AG08395 (cell line): ENCODE measurements at places on chromosomes 12 and 14.
A peak's percentile ranks its signal among the peaks of the same experiment; 100 is the strongest.

- no peak for DNase-seq
Measured at GRCh38 chr12:13100605-13100881, 2.9 kb downstream of the GSG1 start.

GRCh38 chr12:43108656-43109055 lies 443.3 kb downstream of the ADAMTS20 start:
- no peak for DNase-seq

GRCh38 chr12:128966203-128966810 lies 113.0 kb downstream of the GLT1D1 start:
- no peak for DNase-seq

DNA sequence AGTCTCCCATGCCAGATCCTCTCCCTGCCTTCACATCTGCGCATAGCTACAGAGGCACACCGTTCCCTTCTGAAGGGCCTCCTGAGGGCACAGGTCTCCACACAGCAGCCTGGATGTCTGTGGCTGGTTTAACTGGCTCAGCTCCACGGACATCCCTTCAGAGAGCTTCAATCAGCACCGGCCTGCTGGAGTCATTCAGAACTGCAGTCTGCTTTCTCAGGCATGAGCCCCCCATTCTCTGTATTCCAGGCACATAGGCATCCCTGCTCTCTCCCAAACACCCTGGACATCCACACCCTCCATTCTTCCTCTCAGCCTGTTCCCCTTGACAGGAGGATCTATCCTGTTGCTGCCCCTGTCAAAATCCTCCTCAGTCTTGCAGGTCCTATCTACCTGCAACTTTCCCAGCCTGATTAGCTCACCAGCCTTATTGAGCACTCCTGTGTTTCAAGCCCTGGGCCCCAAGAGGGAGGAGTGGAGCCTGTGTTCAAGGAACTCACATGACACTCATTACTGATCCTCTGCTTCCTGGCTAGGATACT lies 2.9 kb upstream of the DHRS2 start:
- no peak for DNase-seq

DNA sequence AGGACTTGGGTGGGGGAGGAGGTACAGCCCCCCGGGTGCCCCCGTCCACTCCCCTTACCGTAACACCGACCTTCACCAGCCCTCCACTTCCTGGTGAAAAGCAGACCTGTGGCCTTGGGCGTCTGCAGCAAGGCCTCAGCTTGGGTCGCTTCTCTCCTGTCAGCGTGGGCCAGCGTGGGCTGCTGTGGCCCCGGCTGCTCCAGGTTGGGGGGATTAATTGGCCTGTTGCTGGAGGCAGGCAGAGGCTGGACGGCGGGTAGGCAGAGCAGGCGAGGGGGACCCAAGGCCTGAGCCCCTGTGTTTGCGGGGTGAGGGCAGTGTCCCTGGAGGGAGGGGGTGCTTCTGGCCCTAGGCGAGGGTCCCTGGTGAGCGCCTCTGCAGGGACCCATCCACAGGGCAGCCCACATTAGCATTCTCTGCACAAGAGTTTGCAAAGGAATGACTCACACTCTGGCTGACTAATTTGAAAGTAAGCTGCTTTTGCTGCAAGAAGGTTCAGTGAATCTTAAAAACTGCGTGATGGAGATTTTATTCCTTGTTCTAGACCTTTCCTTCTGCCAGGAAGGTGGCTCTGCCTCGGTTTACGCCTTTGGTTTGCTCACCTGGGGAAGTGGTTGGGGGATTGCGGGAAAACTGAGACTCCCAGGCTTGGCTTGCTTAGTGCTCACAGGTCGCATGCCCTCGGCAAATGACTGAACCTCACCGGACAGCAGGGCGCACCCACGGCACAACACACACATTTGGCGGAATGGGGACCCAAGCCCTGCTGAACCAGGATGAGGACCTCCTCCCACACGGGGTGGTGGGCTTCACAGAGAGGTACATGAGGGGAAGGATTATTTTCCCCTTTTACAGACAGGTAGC lies 37.9 kb upstream of the DLK1 start:
- peak; percentile 71 for DNase-seq

DNA sequence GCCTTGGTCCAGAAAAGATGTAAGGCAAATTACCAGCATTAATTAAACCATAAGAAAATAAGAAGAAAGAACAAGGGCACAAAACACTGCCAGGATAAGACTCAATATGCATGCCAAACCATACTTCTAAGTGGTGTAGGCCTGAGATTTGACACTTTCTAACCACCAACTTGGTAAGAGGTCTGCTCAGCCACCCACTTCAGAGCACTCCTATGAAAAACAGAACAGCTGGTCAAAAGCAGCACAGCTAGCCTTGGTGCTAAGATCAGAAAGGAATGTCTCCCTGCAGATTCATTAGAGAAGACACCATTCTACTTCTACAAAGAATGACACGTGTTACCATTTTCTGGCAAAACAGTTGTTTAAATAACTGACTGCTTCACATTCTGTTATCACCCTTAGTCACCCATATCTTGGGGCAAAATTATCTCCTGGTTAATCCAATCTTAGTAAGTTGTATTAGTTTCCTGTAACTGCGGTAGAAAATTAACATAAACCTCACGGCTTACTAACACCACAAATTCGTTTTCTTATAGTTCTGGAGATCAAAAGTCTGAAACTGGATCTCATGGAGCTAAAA lies 13.2 kb downstream of the RPS6KA5 start:
- no peak for DNase-seq

- DNase-seq: no peak
Measured at GRCh38 chr14:69244946-69245345, 15.0 kb upstream of the GALNT16 start.

GRCh38 chr14:96917442-96917963 lies 120.3 kb downstream of the VRK1 start:
- no peak for DNase-seq

DNA sequence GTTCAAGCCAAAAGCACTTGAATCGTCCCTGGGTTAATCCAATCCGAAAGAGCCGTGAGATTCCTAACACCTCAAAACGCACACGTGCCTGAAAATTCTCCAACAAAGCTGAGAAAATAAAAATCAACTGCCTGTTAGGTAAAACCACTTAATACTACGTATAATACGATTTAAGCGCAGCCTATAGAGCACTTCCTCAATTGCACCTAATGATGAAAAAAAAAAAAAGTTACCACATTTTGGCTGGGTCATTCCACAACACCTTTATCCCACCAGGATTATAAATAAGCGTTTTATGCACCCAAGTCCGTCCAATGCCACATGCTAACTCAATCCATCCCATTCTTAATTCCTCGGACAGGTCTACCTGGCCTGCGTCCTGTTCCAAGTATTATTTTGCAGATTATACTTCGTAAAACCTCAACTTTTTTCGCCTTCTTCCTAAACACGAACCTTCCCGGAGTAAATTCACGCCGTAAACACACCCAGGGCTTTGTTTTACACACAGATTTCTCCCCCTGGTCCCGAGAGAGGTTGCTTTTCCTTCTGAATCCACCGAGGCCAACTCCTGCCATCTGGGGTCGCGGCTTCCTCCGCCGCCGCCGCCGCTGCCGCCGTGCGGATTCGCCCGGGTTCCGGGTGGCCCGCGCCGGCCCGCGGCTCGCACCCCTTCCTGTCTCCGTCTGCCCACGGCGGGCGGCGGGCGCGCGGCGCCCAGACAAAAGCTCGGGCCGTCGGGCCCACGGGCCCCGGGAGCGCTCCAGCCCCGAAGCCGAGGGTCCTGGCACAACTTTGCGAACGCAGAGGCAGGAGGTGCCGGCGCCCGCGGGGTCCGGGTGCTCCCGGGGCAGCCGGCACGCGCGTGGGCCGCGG lies 66.2 kb downstream of the RNF34 start:
- peak; percentile 37 for DNase-seq

- DNase-seq: no peak
Measured at GRCh38 chr14:90424686-90425372, 28.0 kb downstream of the CALM1 start.

GRCh38 chr12:115708801-115709200 lies 568.7 kb downstream of the MED13L start:
- DNase-seq: no peak

DNA sequence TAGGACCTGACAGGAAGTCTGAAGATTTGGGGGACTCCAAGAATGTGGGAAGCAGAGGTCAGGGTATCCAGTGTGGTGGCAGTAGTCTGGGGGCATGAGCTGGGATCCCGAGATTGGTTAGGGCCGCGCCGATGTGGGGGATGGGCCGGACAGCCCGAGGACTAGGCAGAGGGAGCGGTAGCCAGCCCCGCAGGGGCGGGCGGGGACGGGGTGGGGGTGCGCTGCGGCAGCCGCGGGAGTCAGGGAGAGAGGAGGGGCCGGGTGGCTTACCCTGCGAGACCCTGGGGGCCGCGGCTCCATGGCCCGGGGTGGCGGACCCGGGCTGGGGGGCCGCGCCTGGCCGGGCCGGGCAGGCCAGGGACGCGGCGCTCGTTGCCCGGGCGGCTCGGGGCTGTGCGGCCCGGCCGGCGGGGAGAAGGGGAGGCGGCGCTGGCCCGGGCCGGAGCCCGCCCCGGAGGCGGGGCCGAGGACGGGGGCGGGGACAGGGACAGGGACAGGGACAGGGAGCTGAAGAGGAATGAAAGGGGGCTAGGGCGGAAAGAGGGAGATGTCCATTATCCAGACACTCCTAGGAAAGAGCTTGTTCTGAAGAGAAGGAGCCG lies 5.6 kb downstream of the ZNF385A start:
- peak; percentile 85 for DNase-seq

- DNase-seq: no peak
Measured at GRCh38 chr12:116637589-116638150, 78.5 kb downstream of the MAP1LC3B2 start.
